HEK293T (cell line): ENCODE measurements at places on chromosomes 6 and 20.

DNA sequence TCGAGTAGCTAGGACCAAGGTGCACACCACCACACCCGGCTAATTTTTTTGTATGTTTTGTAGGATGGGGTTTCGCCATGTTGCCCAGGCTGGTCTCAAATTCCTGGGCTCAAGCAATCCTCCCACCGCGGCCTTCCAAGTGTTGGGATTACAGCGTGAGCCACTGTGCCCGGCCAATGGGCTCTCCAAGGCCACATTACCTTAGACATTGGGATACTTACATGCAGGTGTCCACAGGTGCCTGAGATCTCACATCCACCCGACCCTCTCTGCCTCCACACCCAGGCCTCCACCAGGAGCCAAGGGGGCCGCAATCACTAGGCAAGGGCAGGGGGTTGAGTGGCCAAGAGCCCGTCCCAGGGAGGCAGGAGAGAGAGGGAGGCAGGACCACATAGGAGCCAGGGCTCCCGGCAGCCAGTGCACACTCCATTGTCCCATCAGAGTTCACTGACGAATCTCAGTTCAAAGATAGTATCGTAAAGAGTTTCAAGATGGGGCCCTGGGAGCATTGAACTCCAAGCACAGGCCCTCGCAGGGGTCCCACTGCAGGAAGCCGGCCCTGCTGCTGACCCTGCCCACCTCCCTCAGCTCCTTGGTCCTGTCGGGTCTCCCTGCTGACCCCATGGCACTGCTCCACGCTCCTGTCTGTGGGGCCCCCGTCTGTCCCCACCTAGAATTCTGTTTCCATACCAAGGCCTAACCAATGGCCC, 55.3 kb downstream of the SSR1 start:
- no peak for DNase-seq

GRCh38 chr6:167272151-167272550, 19.0 kb upstream of the UNC93A start:
- no peak for DNase-seq

DNA sequence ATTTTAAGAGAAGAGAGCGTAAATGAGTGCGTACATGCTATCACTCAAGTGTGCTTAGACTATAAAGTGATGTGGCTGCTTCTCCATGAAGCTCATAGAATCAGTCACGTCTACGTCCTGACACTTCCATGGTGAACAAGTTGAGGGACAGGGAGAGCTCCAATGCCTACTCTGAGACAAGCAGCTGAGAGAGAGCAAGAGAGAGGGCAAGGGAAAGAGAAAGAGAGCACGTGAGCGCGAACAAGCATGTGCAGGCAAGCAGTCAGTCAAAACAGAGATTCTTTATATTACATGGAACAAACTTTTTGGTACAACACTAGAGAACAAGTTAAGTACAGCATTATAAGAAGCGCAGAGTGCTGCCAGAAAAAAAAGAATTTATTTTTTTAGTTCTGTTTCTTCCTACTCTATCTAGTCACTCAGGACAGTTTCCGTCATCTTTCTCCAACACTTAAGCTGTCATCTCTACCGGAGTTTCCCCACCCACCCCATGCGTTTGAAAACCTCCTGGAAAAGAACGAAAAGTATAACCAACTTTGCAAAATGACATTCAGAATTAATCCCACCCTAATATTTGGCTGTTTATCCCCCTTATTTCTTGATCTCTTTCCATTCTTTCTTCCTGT, 61.8 kb downstream of the EPB41L2 start:
- no peak for DNase-seq

DNA sequence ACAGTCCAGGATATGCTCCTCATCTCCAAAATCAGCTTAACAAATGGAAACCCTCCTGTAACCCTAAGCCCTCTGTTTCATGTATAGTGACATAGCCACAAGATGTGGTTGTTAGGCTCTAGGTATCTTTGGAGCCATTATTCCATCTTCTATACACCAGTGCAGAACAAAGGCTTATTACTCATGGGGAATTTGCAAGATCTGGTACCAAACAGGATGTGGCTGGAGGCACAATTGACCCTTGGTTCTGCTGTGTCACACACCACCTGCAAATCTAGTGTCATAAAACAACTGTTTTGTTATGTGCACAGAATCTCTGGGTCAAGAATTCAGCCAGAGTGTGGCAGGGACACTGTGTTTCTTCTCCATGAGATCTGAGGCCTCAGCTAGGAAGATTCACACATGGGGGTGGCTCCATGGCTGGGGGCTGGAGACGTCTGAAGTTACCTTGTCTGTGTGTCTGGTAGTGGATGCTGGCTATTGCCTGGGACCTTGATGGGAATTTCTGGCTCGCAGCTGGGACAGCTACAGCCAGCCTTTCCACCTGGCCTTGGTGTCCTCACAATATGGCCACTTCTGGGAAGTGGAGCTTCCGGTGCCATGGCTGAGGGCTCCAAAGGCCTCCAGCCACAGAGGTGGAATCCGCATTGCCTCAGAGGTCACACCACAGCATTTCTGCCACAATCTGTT, 369.9 kb downstream of the CDH26 start:
- DNase-seq, result no peak

- no peak for DNase-seq
Observed at GRCh38 chr6:121506761-121507754, 71.6 kb downstream of the GJA1 start.

- no peak for DNase-seq
Observed at GRCh38 chr6:39199231-39199940, 29.9 kb downstream of the KCNK5 start.

DNA sequence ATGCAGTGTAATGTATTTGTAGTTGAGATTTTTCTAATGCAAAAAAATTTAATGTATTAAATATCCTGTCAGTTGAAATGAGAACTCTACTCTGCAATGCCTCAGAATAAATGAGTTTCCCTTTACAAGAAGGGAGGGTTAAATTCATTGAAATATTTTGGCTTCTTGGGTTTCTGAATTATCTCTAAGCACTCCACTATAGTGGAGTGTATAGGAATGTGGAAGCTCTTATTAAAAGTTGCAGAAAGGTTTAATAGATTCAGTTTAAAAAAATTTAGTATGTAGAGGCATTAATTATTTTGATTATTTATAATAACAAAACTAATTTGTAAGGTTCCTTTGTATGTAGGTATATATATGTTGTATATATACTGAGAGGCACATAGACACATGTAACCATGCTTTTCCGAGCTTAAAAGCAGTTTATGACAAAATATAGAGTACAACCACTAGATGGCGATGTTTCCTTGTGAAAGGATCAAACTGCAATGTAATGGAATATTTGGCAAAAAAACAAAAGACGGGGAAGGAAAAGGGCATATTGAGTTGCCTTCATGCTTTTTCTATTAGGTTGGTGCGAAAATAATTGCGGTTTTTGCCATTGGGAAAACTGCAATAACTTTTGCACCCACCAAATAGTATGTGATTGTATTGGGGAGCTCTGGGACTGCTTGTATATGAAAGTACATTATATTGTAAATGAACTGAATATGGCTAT, 144.2 kb downstream of the MYO6 start:
- peak; percentile 42 for DNase-seq

DNA sequence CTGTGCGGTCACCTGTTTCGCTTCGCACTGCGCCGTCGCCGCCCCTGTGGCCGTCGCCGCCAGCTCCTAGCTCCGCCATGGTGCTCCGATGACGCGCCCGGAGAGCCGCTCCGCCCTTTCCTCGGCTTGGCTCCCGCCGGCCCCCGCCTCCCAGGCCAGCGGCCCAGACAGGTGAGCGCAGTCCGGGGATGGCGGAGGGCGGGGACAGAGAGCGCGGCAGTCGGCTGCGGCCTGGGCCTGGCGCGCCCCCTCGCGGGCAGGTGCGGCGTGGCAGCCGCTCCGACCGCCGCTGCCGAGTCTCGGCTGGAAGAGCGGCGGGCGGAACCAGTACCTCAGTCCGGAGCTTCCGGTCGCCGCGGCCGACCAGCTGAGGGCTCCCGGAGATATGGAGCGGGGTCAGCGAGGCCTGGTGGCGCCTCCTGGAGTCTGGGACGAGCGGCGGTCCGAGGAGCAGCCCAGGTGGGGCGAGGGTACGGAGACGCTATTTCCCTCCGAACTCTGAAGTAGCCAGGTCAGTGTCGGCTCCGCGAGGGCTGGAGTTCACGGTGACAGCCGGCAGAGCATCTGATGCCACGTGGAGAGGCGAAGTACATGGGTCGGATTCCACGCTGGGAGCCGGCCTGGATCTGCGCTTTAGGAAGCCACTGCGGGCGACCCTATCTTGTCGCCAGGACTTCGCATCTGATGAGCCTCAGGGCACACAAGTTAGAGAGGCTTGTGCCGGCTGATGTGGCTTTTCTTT, at the start of gene MAP7:
MAP7 (minus strand) TSS at position 93 of the 742 bp plus-strand sequence; CDS start at position 79, 14 bp downstream.
- DNase-seq, result peak; percentile 84
